ENCODE measurements at places on chromosomes 11 and 22.

- DNase-seq, result no peak
Observed at GRCh38 chr22:22086501-22087158, 104.0 kb upstream of the TOP3B start.

DNA sequence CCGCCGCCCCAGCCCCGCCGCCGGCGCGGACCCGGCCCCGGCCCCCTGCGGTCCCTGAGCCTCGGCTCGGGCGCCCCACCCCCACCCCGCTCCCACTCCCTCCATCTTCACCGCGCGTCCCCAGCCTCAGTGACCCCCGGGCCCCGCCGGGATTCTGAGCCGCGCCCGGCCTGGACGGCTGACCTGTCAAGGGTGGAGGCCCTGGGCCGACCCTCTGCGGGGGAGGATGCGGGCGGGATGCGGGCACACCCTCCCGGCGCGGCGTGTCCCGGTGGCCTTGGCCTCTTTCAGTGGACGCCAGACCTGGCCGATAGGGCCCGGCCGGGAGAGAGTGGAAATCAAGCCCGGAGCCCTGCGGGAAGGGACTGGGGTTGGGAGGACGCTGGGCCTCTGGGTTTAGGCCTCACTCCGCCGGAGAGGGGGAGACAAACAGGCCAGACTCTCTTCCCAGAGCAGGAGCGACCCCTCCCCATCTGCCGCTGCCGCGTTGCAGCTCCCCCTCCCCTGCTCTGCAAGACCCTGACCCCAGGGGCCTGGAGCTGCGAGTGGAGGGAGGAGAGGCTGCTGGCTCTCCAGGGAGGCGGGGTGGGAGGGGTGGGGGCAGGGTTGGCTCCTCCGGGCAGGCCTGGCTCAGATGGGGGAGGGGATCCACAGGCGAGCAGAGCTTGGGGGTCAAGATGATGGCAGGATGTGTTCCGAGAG is 525 bp downstream of the MAPK8IP2 start:
- no peak for DNase-seq

DNA sequence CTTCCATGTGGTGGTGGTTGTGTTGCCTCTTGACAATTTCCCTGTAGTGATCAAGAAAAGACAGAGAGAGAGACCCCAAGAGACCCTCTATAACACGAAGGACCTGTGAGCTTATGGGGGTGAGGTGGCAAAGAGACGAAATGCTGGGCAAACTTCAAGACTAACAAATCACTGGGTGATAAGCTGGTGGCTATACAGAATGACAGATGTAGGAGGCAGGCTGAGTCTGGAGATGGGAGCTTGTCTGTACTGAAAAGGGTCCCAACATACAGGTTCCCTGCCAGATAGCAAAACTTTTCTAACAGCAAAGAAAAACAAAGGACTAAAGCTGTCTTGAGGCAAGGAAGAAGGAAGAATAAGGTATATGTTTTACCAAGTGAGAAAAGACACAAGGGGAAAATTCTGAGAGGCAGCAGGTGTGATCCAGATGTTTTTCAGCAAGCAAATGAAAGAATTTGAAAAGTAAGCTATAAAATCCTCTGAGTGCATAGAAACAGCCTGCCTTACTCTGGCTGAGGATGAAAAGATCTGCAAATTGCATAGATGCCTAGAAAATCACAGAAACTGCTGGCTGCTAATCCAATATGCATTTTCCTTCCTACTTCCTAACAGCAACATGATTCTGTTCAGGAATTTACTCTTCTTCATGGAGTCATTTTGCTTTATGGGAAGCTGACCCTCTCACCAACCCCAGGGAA is 21.9 kb upstream of the LYVE1 start:
- DNase-seq, result no peak

DNA sequence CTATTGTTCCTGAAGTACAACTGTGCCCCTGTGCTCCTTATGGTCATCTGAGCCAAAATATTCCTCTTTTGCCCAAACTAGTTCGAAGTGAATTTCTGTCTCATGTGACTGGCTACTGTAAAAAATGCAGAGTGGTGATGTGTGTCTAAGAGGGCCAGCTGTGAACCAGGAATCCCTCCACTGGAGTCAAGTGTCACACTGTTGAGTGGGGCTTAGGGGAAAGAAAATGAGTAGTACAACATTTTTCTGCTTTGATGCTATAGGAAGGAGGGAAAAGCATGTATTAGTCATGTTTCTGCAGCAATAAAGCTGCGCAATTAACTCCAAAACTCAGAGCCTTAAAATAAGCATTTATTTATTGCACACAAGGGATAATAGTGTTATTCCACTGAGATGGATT is 39.8 kb upstream of the HMGXB4 start:
- DNase-seq, result no peak

DNA sequence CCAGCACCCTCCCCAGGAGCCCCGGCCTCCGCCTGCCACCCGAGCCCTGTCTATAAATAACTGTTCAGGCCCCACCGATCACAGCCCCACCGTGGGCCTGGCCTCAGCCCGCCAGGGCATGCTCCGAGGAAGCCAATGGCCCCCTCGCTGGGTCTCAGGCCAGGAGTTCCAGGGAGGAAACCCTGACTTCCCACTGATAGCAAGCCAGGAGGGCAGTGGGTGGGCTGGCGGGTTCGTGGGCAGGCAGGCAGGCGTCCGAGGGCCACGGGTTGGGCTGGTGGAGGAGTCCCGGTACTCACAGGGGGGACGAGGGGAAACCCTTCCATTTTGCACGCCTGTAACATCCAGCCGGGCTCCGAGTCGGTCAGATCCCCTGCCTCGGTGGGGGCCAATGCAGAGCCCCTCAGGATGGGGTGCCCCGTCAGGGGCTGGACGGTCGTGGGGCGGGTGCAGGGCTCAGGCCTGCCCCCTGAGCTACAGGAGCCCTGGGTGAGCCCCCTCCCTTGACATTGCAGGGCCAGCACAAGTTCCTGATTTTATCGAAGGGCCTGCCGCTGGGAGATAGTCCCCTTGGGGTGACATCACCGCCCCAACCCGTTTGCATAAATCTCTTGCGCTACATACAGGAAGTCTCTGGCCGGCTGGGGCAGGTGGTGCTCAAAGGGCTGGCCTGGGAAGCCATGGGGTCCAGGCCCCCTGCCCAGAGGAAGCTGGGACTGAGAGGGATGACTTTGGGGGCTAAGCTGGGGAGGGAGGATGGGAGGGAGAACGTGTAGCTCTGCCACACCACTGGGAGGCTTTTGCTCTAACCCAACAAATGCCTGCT is at the start of gene SPI1:
Gene SPI1, minus strand, starts transcription at position 538 of the 826 bp plus-strand sequence. Its CDS starts 194 bp downstream, at position 344.
- DNase-seq, result no peak

DNA sequence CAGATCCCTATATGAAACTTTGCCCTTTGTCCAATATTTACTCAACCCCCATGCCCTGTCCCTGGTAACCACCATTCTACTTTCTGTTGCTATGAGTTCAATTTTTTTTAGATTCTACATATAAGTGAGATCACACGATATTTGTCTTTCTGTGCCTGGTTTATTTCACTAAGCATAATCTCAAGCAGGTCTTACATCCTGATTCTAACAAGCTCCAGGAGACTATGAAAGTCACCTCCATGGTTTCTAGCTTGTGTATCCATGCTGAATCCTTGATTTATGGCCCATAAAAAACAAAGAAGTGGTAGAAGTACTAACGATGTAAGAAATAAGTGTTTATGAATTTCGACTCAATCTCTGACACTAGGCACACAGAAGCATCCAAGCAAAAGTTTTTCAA is 68.0 kb downstream of the OR5AK2 start:
- DNase-seq, result no peak

GRCh38 chr22:45946805-45947600 is 30.0 kb downstream of the WNT7B start:
- no peak for DNase-seq

- DNase-seq, result no peak
Observed at GRCh38 chr11:77370217-77370616, 68.7 kb upstream of the GDPD4 start.

DNA sequence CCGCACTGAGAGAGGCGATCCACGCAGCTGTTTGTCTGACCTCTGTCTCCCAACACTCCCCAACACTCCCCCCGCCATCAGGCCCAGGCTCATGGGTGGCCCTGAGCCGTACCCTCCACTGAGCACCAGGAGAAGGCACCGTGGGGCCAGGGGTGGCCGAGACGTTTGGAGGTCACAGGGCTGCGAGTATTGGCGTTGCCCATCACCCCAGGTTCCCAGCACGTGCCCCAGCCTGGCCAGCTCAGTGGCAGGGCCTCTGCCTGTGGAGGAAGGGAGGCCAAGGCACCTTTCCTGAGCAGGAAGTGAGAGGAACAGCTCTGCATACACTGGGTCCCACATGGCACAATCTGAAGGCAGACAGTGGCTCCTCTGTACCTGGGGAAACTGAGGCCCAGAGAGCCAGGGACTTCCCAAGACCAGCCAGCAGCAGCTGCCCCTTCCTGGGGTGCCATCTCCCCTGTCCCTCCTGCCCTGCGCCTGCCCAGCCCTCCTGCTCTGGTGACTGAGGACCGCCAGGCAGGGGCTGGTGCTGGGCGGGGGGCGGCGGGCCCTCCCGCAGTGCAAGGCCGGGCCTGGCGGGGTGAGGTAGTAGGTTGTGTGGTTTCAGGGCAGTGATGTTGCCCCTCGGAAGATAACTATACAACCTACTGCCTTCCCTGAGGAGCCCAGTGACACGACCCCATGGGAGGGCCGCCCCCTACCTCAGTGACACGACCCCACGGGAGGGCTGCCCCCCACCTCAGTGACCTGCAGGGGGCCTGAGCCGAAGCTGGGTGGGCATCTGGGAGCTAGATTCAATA is 37.0 kb upstream of the PPARA start:
- DNase-seq, result no peak

DNA sequence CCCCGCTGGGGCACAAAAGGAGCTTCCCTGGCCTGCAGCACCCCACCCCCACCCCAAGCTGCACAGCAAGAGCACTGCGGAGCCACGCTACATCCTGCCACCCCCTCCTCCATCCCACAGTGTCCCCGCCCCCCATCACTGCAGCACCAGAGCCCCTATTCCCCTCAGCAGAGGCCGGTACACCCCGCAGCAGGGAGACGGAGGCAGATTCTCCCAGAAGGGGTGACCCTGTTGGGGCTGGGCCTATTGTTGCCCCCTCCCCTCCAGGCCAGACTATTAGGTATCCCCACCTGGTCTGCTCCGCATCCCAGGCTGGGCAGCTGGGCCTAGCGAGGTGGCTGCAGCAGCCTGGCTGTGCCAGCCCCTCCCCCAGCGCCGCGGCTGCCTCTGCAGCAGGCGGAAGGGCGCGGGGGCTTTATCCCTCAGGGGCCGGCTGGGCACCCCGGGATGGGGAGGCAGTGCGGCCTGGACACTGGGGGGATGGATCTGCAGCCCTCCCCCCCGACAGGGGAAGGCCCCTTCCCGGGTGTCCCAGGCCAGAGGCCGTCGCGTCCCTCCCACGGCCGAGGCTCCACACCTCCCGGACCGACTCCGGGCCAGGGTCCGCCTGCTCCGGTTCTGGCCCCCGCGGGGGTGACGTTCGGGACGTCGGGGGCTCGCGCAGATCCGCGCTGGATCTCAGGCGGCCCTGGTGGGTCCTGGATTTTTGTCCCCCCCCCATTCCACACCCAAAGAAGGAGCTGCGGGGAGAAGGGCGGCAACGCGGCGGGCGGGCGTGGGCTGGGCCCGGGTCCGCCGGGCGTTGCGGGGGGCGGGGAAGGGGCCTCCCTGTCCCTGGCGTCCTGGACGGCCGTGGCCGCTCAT is 943 bp downstream of the DUSP8 start:
- DNase-seq, result no peak

GRCh38 chr11:36402568-36403170 is 106.6 kb downstream of the PRR5L start:
- DNase-seq, result no peak

GRCh38 chr22:35014812-35015211 is 51.1 kb upstream of the ISX start:
- no peak for DNase-seq

GRCh38 chr11:19615341-19616183 is 97.1 kb upstream of the NAV2 start:
- no peak for DNase-seq

GRCh38 chr22:25749420-25750169 is 7.6 kb downstream of the MYO18B start:
- DNase-seq, result no peak

GRCh38 chr22:45983797-45984196 is 6.8 kb upstream of the WNT7B start:
- no peak for DNase-seq

GRCh38 chr11:130486391-130486836 is 38.0 kb downstream of the ADAMTS15 start:
- DNase-seq, result no peak

- no peak for DNase-seq
Observed at GRCh38 chr11:127619946-127620345, 619.4 kb upstream of the KIRREL3 start.

DNA sequence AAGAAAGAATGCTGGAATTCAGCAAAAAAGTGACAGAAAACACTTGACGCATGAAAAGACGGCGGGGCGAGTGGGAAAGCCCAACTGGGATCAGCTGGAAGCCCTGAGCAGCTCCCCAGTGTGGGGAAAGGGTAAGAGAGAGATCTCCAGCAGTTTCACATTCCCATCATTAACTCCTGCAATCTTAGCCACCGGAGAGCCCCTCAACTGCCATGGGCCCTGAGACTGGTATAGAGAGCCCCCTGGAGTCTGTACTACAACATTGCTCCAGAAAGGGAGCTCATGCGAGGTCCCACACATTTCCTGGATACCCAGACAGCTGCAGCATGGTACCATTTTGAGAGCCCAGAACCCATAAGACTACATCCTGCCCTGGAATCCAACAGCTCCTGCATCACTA is 31.1 kb downstream of the MRGPRX4 start:
- no peak for DNase-seq

DNA sequence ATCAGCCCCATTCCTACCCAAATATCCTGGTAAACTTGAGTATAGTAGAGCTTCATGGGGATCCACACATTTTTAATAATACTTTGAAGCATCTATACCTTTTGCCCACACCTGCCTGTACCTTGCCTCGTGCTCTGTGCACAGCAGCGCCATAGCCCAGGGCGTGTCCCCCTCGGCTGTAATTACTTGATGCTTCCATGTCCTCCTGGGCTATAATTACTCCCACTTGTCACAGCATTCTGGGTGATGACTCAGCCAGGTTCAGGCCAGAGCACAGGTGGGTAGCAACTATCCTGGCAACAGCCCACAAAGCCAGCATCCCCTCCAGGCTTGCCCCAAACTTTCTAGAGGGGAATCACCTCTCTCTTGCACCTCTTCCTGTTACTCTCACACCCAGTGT is 23.7 kb upstream of the SLC36A4 start:
- no peak for DNase-seq

- no peak for DNase-seq
Observed at GRCh38 chr11:72326151-72326848, 82.3 kb upstream of the PHOX2A start.

DNA sequence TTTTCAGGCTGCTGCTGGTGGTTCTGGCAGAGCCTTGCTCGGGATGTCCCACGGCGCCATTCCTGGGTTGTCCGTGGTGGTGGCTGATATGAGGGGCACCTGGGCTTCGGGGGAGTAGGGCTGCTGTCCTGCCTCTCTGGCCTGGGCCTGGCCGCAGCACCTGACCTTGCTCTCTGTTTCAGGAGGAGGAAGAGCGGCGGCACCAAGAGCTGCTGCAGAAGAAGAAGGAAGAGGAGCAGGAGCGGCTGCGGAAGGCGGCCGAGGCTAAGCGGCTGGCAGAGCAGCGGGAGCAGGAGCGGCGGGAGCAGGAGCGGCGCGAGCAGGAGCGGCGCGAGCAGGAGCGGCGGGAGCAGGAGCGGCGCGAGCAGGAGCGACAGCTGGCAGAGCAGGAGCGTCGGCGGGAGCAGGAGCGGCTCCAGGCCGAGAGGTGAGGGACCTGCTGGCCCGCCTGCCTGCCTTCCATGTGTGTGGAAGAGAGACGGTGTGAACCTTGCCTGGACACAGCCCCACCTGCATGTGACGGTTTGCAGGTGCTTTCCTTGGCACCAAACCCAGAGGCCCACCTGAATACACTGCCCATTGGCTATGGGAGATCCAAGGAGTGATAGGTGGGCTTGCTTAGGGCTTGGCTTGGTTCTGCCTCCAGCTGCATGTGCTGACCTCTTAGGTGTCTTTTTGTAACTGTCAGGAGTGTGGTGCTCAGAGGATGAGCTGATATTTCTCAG is 22.8 kb downstream of the INCENP start:
- no peak for DNase-seq

Measured in GM04503 (cell line).